ENCODE measurements at places on chromosomes 3 and 15.

DNA sequence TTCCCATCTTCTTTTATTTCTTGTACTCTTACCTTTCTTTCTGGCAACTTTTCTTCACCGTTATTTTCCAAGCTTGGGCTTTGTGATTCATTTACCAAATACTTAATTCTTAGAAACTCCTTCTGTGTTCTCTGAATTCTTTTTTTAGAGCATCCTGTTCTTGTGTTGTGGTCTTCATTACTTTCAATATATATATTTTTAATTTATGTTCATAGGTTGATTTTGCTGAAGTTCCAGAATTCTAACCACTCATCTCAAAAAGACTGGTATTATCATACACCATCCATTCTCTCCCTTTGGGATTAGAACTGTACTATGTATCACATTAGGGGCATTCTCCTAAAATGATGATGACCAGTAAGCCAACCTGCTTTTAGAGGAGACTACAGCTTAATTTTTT, 362.3 kb upstream of the CBLB start:
- no peak for DNase-seq

GRCh38 chr3:194281306-194281705, 69.8 kb downstream of the CPN2 start:
- no peak for DNase-seq

DNA sequence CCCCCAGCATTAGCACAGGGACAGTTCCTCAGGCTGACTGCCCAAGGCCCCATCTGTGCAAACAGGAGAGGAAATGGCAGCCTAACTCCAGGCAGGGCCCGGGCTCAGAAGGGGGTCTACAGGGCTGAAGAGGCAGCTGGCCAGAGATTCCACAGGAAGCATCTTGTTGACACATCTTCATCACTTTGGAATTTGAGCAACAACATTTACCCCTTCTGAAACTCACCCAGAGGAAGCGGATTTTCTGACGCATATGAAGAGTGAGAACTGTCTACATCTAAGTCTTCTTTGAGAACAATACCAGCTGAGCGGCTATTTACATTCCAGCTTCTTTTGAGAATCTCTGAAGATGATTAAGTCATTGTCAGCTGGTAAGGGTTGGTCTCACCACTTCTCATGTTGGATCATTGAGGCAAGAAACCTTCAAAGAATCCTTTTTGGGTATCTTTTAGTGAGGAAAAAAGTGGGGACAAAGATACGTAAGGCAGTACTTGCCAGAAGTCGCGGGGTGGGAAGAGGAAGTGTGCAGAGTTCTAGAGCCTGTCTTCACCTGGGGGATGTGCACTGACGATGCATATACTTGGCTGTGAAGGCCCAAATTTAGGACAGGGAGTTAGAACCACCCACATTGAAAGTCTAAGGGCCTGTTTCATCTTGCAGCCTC, 25.4 kb upstream of the SRP14 start:
- DNase-seq = no peak

DNA sequence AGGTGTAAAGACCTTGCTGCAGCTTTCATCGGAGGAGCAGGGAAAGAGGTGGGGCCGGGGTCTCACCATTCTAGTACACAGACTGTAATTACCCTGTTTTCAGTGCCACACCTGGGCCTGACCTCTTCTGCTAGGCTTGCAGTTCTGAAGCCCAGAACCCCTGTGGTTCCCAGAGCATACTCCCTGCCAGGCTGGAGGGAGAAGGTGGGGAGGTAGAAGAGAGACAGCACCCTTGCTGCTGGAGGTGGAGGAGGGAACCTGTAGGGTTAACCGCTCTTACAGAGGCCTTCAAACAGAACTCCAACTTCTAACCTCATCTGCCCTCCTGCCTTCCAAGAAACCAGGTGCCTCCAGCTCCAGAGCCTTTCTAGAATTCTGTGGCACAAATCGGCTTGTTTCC, 27.0 kb downstream of the PCOLCE2 start:
- no peak for DNase-seq
